Stimulated activated CD4-positive, alpha-beta T cell treated with anti-CD3 and anti-CD28 coated beads, Interleukin-1b, Interleukin-23, amount 100 ng/mL, for 24 hours (primary cell): ENCODE measurements at places on chromosomes 7 and 10.

DNA sequence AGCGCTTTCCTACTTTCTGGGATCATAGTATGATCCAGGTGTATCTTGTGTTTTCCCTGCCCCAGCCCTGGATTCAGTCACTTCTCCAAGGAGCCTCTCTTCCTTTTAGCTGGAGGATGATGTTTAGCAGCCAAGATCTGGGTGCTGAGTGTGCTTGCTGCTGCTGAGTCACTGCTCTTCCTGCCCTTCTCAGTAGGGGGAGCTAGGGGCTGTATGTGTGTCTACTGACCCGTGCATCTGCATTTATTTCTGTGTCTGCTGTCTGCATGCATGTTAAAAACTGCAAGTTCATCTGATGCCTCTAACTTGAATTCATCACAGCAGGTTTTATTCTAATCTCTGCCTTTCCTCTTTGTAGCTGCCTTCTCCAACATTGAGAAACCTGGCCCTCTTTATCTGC, 31.6 kb downstream of the MGMT start:
- no peak for DNase-seq

GRCh38 chr7:46715579-46715978, 794.5 kb upstream of the IGFBP3 start:
- no peak for DNase-seq

GRCh38 chr7:151793991-151794507, 82.9 kb downstream of the PRKAG2 start:
- DNase-seq: no peak

- no peak for DNase-seq
These were observed 1052.3 kb upstream of the PHF14 start for GRCh38 chr7:9921326-9921725.

GRCh38 chr10:78321500-78321899, 287.8 kb downstream of the RPS24 start:
- no peak for DNase-seq

DNA sequence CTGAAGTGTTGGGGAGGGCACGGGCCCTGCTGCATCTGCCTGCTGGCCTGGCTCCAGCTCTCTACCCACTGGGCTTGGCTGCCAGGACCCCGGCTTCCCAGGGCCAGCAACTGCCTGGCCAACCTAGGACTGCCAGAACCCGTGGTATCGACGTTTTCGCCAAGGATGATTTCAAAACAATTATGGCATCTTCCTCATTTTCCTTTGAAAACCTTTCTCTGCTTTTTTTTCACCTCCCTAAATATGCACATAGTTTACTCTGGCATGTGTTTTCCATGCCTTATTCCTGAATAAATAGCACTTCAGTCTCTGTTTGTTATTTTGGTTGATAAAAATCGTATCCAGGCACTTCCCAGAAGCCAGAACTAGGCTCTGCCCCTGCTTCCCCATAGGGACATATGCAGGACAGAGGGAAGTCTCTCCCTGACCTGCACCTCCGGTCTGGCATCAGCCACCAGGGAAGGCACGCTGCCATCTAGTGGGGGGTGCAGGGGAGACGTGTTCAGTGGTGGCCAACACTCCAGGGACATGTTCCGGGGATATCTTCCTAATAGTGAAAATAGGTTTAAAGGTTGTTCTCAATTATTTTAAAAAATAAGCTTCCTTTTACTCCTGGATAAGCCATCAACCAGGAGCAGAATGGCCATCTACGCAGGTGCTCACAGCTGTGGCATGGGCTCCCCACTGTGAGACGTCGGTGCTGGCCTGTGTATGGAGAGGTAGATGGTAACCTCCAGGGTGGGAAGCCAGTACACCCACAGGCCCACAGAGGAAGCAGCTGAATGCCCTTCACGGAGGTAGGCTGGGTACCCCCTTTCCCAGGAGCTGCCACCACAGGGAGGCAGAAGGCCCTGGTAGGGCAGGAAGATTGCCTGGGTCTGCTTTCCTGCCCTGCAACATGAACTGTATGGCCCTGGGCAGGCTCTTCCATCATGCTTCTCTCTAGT, 30.7 kb upstream of the ANTXRL start:
- peak; percentile 41 for DNase-seq

DNA sequence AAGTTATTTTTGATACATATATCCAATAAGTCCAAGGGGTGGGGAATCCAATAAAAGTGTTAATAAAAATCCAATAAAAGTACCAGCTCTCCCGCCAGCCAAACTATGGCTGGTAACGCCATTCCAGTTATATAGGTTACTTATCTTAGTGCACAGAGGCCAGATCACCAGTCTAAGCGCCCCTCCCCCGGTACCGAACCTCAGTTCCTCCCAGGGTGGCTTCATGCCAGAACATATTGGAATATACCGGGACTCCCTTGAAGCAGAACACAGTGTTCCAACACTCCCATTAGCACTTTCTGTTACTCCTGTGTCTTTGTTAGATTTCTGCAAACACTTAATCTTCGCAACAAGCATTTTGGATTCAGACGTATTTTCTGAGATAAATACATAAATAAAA, 7.5 kb downstream of the FBH1 start:
- no peak for DNase-seq

DNA sequence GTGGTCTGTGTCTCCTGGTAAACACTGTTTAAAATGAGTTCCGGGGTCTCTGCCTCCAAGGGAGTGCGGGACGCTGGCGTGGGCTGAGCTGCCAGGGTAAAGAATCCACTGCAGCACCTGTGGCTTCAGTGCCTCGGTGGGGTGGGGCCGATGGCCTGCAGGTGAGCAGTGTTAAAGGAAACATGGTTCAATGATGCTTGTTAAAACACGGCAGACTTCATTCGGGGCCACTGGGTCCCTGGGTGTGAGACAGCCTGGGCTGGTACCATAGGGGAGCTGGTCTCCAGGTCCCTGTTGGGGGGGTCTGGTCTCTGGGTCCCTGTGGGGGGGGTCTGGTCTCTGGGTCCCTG, 24.9 kb upstream of the KNDC1 start:
- DNase-seq: no peak

DNA sequence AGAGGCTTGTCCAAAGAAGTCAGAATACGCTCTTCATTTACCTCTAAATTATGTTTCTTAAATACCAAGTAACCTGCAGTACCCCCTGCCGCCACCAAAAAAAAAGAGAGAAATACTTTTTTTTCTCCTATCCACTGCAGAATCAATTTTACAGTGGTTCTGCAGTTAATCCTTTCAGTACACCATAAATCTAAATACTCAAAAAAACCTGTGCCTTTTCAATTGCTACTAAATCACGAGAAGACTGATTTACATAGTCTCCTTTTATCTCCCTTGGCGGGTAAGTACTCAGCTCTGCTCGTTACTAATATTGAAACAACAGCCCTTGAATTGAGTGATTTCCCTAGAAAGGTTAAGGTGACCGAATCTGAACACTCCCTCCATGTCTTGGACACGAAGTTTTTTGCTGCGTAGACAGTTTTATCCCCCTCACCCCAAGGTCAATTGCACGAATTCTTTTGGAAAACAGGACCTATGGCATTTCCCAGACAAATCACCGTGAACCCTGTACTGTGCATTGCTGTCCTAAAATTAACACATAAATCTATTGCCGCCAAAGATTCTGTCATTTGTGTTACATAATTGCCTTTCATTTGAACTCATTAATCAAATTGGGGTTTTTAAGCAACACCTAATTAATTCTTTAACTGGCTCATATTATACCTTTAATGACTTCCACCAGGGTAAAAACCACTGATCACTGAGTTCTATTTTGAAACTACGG, 512 bp upstream of the VIM start:
- DNase-seq: no peak

- no peak for DNase-seq
These were observed 9.9 kb upstream of the PHYH start for GRCh38 chr10:13309792-13310191.
